ENCODE measurements at places on chromosomes 4 and X.
A peak's percentile ranks its signal among the peaks of the same experiment; 100 is the strongest.

GRCh38 chr4:143700046-143700415 lies 444 bp downstream of the FREM3 start:
- DNase-seq = peak; percentile 18

GRCh38 chrX:19576742-19577141 lies 61.4 kb upstream of the MAP3K15 start:
- no peak for DNase-seq

DNA sequence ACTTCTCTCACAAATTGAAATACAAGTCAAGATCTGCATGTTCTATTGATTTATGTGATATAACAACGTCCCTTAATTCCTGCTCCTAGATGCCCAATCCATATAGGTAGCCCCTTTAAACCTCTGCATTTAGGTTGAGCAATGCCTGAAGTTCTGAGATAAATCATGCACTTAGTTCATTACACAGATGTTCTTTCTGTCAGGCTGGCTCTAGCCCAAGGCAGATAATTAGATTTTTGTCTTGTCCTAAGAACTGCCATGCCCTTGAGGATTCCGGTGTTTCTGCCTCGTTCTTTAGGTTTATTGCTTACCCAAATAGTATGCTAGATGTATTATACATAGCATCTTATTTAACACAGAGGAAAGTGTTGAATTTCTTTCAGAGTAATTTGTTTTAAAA lies 143.1 kb downstream of the TRAM1L1 start:
- no peak for DNase-seq

DNA sequence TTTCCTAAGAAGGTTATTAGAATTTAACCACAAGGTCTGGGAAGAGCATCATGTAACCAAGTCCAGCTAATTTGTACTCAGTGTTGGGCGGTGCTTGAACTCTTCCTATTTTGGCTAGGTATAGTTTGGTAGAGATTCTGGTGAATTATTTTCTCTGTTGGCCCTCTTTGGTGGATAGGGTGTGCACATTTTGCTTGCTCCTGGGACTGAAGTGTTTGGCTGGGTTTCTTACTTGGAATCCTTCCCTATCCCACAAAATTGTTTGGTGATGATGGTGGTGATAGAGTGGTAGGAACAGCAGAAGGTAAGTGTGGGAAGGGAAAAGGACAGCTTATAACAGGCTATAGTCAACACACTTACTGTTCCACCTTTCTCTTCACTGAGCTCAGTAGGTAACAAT lies 194.8 kb upstream of the GPC4 start:
- no peak for DNase-seq

GRCh38 chr4:153207567-153207966 lies 3.3 kb downstream of the TRIM2 start:
- no peak for DNase-seq

DNA sequence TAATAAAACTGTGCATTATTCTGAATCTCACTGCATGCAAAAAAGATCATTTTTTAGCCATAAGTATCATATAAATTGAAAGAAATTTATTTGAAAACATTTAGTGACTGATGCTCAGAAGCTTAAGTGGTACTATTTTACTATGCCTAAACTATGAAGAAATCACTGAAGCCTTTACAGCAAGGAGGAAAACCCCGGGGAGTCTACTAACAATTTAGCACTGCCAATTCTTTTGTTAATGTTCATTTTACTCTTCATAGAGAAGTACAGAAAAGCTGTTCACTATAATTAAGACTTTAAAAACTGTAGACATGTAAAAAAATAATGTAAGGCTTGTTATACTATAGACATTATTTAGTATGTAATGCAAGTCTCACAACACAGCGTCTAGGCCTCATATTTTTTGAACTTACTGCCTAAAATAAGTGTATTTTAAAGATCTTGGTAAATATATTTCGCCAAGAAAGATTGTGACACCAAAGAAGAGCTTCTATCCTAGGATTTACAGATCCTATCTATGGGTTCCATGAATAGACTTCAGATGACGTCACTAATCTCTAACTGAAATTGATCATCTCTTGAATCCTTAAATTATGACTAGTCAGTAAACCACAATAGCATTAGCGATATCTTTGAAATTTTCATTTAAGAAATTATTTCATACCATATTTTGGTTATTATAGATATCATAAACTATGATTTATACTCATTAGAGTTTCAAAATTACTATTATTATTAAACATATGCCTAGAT lies 602.5 kb downstream of the TMA16 start:
- DNase-seq = no peak

DNA sequence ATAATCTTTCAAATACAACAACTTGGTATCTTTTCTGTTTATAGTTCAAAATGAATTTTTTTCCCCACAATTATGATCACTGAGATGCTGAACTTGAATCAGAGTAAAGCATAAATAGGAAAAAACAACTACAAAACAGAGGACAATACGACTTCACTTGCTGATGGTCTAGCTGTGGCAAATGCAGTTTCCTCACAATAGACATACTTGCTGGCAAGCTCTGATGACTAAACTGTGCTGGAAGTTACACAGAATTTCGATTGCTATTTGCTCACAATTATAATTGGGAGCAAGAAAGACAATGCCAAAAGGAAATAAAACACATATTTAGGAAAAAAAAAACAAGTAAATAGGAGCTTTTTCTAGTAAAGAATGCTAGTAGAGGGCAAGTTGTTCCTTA lies 14.7 kb downstream of the VEGFC start:
- no peak for DNase-seq

DNA sequence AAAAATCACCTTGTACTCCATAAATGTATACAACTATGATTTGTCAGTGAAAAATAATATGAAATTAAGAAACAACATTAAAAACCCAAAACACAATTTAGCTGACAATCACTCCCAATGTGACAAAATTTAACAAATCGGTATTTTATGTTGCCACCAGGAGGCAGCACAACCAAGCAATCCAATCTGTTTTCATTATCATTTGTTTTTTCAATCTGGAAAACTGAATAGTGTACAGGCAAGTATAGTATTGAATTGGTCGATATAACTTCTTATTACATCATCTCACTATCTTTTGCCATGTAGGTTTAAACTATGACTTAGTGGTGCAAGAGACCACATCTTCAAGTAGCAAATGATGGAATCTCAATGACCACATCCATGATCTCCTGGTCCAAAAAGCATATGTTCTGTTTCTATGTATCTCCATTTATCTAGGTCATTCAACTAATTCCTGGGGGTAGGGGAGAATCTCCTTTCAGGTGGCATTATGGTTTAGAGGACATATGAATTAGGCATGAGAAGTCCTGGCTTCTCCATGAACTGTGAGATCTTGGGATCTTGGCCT lies 112.9 kb upstream of the AGA start:
- DNase-seq = no peak

DNA sequence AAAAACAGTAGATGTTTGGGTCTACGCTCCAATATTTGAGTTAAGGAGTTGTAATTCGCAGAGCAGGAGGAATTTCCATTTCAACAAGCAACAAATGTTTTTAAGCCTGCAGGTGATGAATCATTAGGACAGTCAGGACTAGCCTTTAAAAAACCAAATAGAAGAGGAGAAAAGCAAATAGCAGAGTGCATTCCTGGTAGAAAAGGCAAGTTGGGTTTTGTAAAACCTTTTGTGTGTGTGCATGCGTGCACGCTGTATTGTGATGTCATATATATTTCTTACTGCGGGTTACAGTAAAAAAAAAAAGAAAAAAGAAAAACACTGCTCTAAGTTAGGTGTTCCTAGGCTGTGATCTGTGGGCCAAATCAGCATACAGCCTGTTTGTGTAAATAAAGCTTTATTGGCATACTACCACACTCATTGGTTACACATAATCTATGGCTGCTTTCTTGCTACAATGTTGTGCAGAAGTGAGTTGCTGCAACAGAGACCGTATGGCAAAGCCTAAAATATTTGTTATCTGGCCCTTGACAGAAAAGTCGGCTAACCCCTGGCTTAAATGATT lies 135.6 kb downstream of the MID1 start:
- no peak for DNase-seq

DNA sequence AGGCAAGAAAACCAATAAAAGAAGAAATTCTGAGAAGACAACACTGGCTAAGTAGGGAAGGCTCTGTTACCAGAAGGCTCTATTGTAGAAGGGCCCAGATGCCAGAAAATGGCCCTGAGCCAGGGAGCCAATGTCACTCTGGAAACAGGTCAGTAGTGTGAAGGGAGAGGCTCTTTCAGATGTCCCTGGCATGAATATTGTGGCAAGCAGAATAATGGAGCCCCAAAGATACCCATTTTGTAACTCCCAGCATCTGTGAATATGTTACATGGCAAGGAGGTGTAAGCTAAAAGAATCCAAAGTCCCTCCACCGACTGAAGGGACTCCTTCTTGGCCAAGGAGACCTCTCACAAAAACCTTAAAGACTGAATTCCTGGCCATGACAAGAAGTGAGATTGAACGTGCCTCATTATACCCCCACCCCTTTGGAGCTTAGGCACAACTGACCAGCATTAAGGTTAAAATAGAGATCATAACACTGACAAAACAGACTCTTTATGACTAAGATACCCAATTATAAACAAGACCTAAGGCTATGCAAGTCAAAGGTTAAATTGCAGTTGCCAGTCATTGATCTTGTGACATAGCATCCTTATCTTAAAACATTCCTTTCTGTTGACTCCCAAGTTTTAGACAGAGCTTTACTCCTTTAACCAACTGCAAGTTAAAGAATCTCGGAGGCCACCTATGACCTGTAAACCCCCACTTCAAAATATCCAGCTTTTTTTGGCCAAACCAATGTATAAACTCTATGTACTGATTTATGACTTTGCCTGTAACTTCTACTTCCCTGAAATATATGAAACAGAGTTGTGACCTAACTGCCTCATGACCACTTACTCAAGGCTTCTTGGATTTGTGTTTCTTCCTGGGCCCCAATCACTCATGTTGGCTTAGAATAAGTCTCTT lies 42.2 kb upstream of the SMIM10 start:
- no peak for DNase-seq

GRCh38 chrX:54786967-54787366 lies 11.1 kb downstream of the ITIH6 start:
- no peak for DNase-seq

DNA sequence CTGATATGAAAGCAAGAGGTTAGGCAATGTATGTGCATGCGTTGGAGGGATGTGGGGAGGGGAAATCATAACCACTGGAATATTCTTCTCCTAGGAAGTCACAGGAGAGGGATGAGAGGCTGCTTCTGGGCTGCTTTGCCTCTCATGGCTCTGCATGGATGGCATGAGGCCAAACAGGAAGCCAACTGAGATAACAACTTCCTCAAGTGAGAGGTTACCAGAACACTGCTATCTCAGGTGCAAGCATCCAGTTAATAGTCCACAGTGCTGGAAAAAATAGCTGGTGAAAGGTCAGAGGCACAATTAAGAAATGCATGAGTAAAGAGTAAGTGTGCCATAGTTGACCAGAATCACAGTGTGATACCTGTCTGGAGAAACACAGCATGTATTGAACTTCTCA lies 113.3 kb downstream of the ELOVL6 start:
- DNase-seq = no peak

GRCh38 chr4:6008092-6008551 lies 10.1 kb downstream of the C4orf50 start:
- DNase-seq = no peak

GRCh38 chrX:153723351-153724251 lies 586 bp downstream of the BCAP31 start:
- no peak for DNase-seq

GRCh38 chr4:6113641-6114040 lies 86.7 kb downstream of the JAKMIP1 start:
- no peak for DNase-seq

GRCh38 chr4:75939890-75940691 lies 722 bp downstream of the NAAA start:
- DNase-seq = peak; percentile 72

GRCh38 chrX:68415316-68415715 lies 18.0 kb downstream of the OPHN1 start:
- no peak for DNase-seq

All from frontal cortex (tissue), 4 donors.